ENCODE measurements at places on chromosomes 2 and 18.

DNA sequence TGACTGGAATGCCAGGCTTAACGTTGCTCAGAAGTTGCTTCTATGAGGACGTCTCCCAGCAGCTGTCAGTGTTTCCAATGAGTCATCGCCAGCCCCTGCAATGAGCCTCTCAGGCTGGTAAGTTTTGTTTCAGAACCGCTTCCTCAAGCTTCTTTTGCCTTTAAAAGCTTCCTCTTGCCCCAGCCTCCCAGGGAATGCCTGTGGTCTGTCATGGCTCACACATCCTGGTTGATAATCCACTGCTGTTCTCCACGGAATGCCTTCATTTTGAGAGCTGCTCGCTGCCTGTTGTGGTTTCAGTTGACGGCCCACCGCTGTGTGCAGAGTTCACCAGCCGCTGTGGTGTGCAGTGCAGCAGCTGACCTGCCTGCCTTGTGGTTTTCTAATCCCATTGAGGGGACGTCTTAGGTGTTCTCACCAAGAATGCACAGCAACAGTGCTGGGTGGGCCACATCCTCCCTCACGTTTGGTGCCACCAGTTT is 96.4 kb downstream of the RTP5 start:
- DNase-seq = no peak

- no peak for DNase-seq
Measured at GRCh38 chr2:199966976-199967375, 11.6 kb downstream of the MAIP1 start.

- DNase-seq = no peak
Measured at GRCh38 chr2:88483200-88483599, 30.7 kb upstream of the FOXI3 start.

- DNase-seq = no peak
Measured at GRCh38 chr2:199740111-199740428, 110.9 kb downstream of the FTCDNL1 start.

DNA sequence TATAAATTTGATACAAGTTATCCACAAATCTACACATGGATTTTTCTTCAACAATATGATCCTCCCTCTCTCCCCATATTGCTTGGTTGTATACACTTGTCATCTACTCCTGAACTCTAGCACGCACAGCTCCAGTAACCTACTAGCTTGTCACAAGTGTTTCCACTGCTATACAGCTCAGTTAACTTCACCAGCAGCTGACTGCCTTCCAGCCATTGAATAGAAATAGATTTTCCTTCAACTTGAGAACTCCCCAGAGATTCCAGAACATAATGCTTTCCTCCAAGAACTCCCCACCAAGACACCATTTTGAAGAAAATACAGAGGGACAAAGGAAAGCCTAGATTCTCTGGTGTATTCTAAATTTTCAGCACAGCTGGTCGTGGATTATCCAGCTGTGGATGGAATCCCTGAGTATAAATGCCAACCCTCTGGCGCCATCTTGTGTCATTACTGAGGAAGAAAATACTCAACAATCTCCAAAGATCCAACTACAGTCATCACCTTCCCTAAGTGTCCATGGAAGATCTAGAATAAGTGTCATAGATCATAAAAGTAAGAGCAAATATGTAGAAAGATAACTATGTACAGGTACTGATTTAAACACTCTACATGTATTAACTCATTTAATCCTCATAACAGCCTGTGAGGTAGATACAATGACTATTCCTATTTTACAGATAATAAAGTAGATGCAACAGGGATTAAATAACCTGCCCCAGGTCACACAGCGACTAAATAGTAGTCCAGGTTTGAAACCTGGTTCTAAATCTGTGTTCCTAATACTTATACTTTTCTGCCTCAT is 156.7 kb downstream of the ARHGAP28 start:
- DNase-seq = peak; percentile 11

- DNase-seq = no peak
Measured at GRCh38 chr2:84631985-84632384, 115.7 kb downstream of the DNAH6 start.

- no peak for DNase-seq
Measured at GRCh38 chr2:127324635-127325034, 30.7 kb upstream of the ERCC3 start.

DNA sequence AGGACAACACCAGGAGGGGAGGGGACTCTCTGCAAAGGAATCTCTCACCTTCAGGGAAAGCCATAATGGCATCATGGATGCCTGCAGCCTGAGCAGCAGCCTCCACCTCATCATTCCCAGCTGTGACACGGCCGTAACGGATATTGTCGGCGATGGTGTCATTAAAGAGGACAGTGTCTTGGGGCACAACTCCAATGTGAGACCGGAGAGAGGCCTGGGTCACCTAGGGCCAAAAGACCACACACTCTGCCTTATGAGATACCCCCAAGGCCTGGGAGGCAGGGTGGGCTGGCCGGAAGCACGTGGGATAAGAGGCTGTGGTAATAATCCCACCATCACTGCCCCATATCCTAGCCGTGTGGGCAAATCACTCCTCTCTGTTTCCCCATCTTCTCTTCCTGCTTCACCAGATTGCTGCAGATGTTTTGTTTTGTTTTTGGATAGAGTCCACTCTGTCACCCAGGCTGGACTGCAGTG is 4.3 kb downstream of the ZFAND2B start:
- DNase-seq = no peak

DNA sequence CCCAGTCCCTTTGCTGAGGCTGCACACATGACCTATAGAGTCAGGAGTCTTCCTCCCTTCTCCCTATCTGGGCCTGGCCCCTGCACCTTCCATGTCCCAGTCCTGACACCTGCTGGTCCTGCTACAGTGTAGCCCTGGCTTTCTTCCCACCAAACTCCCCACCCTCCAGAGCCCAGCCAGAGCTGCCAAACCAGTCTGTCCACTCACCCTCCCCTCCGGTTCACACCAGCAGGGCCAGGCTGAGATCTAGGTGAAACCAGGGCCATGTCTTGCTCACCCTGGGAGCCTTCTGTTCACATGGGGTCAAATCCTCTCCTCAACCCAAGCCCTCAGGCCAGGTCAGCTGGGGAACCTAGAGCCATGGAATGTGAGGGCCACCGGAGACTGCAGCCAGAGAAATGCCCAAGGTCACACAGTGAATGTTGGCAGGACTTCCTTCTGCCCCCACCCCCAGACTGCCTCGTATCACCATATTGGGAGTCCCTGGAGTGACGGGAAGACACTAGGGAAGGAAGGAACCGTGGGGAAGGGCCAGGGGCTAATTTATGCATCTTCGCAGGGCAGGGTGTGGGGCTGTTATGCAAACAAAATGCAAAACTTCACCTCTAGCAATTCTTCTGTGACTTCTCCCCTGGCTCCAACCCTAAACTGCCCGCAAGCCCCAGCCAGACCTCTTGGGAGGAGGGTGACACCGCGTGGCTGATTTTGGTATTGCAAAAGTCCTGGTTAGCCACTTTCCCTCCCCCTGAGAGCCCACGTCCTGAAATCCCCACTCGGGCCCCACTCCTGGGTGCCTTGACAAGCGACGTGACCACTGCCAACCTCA is 14.6 kb downstream of the TNS1 start:
- DNase-seq = peak; percentile 28

DNA sequence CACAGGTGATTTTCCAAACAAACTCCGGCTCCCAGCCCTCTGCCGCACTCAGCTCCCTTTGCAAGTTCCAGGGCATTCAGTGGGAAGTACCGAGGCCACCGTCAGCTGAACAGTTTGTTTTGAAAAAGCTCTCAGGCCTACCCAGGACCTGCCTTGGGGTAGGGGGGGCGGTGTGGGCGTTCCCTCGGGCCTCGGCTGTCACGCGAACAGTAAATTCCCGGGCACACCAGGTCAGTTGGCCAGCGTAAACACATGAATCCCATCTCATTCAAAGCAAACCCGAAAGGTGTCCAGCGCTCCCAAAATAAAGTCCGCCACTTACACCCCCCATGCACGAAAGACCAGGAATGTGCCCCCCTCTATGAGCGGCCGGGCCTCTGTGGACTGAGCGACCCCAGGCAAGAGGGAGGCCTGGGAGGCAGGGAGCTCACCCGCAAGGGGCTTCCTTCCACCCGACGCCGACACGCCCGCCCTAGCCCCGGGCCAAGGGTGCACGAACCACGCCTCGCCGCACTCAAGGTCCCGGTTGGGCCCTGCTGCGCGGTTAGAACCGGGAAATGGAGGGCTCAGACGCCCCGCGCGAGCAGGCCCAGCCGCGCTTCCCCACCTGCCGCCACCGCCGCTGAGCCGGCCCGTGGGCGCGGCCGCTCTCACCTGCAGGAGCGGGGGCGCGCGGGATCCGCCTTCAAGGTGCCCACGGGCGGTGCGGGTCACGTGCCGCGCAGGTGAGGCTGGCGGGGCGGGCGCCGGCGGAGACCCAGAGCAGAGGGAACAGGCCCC is at the start of gene WDSUB1:
Gene WDSUB1, minus strand, starts transcription at position 775 of the 780 bp plus-strand sequence. CDS start 3,634 bp downstream, outside the sequence.
- DNase-seq = no peak

DNA sequence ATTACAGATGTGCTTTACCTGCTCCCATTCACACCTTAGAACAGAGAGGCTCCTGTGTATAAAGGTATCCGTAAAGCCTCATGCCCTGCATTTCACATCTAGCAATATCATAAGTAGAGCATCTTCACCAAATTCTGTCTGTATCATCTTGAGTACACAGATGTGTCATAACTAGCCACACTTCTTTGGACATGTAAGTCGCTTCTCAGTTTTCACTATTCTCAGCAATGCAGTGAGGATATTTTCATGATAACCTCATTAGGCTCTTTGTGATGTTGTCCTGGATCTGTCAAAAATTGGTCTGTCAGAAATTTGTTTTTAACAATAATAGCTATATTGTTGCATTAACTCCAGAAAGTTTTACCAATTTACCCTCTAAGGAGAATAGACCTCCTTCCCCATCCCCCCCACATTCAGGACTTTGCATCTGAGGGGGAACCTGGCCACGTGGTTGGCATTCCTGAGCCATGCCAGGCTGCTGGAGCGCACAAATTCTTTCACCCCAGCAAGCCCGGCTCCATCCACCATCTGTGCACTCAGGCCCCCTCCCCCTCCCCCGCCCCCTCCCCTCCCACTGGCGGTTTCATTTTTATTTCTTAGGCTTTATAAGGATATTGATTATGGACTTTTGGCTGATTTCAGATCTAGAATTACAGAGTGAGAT is 34.1 kb downstream of the AGAP1 start:
- DNase-seq = no peak

- DNase-seq = no peak
Measured at GRCh38 chr2:102005989-102006885, 14.5 kb downstream of the IL1R2 start.

DNA sequence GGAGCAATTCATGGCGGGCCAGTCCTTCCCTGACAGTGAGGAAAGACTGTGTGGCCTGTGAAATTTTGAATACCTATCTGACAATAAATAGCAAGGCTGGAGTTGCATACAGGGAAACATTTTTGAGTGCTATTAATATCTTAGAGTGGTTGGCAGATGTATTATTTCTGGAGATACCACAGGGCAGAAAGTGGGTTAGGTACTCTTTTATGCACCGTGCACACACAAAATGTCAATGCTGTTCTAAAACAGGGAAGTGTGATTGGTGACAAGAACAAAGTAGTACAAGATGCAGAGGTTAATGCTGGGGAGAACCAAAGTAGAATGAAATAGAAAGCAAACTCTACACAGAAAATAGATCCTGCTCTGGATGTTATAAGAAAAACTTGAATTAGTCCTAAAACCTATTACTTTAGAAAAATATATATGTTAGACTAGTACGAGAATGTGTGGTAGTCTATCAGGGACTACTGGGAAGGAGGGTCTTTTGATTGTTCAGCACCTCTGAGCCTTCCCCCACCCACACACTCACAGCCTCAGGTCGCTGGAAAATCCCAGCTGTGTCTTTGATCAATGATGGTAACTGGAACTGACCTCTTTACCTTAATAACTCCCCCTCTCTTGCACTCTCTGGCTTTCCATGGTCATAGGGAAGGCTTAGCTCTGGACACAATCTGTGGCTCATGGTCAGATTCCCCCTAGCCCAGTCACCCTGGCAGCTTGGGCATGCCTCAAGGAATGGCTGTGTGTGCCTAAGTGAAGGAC is 58.2 kb downstream of the SERPINB8 start:
- no peak for DNase-seq

GRCh38 chr18:29378651-29379136 is 1201.8 kb upstream of the CDH2 start:
- no peak for DNase-seq

GRCh38 chr2:201972621-201973255 is 60.9 kb upstream of the FZD7 start:
- DNase-seq = no peak

GRCh38 chr2:19540739-19541525 is 182.5 kb upstream of the OSR1 start:
- no peak for DNase-seq

DNA sequence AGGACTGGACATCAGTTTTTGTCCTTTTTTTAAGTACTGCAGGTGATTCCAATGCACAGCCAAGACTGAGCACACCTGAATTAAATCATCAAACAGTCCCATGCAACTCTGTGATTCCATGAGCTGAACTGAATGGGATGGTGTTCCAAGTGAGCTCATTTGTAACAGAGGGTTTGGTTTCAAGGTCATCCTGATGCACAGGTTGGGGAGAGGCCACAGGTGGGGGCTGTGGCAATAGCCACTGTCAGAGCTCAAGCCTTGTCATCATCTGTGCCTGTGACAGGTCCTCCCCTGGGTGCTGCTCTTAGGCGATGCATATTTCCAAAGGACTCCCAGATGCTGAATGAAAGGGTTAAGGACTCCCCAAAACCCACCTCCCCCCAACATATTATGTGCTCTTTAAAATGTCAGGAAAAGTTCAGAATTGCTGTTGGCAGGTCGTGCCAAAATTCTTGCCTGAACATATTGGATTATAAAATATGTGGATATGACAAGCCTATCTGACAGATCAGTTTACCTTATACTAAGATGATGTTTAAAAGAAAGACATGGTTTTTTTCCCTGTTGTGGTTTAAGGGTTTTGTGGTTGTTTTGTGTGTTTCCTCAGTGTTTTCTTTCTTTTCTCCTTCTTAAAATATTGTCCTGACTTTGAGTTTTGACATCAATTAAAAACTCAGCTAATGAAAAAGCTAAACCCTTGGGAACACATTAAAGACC is 263.5 kb upstream of the SIX2 start:
- no peak for DNase-seq

- no peak for DNase-seq
Measured at GRCh38 chr2:145116056-145116455, 596.1 kb upstream of the ZEB2 start.

DNA sequence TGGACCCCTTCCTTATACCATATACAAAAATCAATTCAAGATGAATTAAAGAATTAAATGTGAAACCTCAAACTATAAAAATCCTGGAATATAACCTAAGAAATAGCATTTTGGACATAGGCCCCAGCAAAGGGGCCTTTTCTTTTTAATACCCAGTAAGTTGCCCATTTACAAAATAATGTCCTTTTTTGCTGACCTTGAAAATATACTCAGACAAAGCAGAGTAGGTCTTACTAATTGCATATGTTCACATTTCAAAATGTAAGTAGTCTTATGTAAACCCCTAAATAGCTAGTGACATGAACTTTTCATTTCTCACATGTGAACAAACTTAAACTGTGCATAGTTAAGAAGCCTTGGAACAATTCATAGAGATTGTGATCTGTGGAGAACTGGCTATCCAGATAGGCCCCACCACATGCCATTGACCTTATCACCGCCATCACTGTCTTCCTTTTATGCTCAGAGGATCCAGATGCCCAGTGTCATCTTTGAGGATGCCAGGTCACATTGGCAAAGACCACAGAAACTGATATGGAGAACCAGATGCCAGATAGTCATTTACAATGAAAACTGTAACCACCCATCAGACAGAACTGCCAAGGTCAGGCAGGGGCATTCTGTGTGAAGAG is 282.4 kb upstream of the RAB12 start:
- no peak for DNase-seq

All from NCI-H1092 (cell line).